ENCODE measurements at places on chromosomes 6 and 20.

GRCh38 chr6:150881911-150882481 is 16.5 kb downstream of the MTHFD1L start:
- no peak for DNase-seq

DNA sequence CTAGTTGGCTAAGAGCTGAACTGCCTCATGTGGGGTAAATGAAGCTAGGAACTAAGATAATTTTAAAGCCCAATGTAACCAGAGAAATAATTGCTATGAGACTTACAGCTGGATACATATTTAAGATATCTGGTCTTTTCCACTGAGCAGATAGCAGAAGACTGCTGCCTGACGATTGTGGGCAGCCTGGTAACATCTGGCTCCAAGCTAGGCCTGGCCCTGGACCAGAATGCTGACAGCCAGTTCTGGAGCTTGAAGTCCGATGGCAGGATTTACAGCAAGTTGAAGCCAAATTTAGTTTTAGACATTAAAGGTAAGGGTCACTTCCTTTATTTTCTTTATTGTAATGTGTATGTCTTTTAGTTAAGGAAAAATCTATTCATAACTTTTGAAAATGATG is 65.7 kb downstream of the RTN4IP1 start:
- DNase-seq, result no peak

DNA sequence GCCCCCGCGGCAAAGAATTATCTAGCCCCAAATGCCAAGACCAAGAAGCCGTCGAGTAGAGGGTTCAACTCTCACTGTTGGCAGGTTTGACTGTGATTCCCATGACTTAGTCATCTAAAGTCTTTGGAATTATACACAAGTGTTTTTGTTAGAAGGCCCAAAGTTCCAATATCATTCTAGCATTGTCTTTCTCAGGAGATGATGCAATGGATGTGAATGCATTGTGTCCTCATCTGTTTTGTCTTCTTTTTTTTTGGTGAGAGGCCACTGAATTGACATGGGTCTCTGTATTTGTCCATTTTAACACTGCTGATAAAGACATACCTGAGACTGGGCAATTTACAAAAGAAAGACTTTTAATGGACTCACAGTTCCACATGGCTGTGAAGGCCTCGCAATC is 290.5 kb upstream of the ZFP64 start:
- no peak for DNase-seq

GRCh38 chr6:158729906-158730540 is 80.2 kb downstream of the SYTL3 start:
- DNase-seq, result no peak

DNA sequence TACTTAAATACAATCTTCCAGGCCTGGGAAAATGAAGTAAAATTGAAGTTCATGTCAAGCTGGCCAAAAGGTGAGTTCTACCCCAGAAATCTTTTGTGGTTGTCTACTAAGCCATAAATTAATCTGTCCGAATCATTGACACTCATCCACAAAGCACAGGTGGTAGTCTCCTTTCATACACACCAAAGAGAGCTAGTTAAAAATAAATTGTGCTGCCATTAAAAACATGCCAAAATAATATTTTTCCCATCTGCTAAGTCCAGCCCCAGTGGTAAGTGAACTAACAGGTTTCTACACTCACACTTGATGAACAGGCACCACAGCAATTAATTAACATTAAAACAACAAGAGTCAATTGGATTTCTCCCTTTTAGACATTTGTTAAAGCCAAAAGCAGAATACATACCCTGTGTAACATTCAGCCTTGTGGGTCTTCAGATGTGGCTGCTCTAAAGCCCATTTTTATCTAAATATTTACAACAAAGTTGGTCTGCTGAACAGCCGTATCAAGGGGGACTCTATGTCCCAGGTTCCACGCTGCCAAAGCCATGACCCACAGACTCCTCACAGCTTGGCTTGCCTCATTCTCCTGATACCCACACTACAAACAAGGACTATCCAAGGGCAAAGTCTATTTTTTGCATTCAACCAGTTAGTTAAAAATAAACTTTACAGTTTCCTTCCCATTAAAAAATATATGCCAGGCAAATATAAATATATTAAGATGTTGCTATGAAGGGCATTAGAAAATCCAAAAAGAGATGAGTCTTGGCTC is 490.4 kb downstream of the BMP2 start:
- no peak for DNase-seq

DNA sequence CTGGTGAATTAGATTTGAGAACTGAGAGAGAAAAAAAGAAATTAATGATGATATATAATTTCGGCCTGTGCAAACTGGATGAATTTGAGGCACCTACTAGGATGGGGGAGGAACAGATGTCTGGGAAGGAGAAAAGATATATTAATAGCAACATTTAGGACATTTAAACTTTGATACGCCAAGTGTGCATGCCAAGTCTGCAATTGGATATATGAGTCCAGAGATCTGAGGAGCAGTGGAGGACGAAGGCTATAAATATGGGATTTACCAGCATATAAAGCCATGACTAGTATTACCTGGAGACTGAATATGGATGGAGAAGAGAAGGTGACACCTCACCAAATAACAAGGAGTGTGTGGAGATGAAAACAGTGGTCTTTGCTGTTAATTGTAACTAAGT is 272.6 kb upstream of the HSF2 start:
- DNase-seq, result no peak

DNA sequence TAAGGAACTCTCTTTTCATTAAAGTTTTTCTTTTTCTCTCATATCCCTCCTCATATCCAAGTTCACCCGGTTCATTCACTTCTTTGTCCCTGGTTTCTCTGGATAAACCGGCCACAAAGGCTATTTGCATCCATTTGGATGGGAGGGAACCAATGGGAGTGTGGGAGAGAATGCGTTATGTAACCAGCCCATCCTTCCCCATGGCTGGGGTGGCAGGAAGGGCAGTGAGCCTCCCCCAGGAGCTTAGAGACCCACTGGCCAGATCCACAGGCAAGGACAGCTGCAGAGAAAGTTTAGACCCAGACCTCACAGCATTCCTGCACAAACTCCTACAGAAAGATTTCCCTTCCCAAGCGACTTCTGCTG is 10.7 kb downstream of the CASS4 start:
- DNase-seq, result no peak

DNA sequence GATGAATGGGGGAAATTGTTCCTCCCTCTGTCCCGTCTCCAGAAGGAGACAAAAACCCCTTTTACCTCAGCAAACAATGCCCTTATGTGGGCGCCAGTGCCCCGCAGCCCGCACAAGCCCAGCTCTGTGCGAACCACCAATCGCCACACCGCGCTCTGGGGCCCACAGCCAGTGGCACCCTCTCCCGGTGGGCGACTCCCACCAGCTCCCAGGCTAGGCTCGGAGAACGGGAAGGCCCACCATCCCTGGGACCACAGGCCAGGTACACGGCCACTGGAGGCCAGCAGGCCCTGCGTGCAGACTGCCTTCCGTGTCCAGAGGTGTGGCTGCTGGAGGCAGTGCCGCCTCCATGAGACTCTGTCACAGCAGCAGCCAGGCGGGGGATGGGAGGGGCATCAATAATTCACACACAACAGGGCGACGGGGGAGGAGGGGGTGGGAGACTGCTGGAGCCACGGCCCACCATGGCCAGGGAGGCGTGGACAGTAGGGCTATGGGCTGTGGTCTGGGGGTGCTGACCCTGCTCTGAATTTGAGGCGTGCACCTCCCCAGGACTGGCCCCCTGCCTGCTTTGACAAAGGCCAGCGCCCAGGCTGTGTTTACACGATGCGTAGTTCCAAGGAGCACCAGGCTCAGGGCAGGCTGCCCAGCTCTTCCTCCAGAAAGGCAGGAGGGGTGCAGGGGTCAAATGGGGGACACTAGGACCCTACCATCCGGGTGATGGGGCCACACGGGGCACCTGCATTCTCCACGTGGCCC is 105.7 kb downstream of the ASXL1 start:
- no peak for DNase-seq

- no peak for DNase-seq
Measured at GRCh38 chr20:50425076-50425475, 85.1 kb upstream of the PTPN1 start.

DNA sequence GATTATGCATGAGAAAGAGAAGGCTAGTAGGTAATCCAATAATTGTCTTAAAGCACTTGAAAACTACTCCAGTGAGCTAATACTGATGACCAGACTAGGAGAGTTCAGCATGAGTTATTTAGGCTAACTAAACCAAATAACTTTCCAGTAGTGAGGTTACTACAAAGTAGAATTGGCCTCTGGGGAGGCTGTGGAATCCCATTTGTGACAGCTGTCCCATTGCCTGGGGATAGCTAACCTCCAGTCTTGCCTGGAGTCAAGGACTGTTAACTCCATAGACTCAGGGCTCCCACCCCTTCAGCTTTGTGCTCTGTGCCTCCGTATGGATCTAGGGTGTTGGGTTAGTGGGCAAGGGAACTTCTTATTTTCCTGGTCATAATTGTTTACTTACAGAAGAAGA is 51.0 kb downstream of the KCNQ5 start:
- DNase-seq, result no peak

DNA sequence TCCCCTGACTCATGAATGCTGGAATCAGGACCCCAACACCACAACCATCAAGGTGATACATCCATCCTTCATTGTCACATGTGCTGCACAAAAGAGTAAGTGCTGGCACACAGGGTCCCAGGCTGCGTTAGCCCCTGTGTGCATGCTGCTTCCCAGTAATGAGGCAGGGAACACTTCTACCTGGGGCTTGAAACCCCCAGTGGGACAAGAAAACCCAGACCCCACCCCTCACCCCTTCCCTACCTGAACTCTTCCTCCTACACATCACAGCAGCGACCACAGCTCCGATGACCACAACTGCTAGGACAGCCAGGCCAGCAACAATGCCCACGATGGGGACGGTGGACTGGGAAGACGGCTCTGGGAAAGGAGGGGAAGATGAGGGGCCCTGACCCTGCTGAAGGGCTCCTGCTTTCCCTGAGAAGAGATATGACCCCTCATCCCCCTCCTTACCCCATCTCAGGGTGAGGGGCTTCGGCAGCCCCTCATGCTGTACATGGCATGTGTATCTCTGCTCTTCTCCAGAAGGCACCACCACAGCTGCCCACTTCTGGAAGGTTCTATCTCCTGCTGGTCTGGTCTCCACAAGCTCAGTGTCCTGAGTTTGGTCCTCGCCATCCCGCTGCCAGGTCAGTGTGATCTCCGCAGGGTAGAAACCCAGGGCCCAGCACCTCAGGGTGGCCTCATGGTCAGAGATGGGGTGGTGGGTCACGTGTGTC is 2.0 kb downstream of the HLA-B start:
- peak; percentile 14 for DNase-seq

GRCh38 chr6:53313784-53314400 is 34.9 kb downstream of the ELOVL5 start:
- no peak for DNase-seq

GRCh38 chr6:14722001-14722562 is 523.8 kb upstream of the JARID2 start:
- DNase-seq, result no peak

GRCh38 chr6:111267764-111268333 is 180.5 kb downstream of the SLC16A10 start:
- no peak for DNase-seq

DNA sequence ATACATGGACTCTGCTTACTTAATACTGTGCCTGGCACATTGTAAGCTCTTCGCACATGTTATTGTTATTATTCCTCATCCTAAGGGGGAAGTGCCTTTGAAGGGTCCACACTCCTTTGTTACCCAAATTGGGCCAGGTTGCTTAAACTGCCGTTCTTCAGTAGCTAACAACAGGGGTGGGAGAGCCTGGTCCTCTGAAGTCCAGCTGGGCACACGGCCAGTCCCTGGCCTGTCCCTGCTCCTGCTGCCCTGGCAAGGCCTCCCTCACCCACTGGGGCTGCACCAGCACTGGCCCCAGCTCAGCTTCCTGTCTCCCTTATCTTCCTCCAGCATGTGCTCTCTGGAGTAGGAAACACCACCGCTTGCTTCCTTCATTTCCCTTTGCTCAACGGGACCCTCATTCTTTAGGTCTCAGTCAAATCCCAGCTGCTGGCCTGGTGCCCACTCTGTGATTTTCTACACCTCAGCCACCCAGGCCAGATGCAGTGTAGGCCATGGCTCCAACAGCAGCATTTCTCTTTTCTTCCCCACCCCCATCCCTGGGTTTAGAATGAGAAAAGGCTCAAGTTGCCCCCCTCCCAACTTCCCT is 5.5 kb upstream of the PROCR start:
- no peak for DNase-seq

- DNase-seq, result no peak
Measured at GRCh38 chr6:116016846-116017545, 43.7 kb downstream of the FRK start.

DNA sequence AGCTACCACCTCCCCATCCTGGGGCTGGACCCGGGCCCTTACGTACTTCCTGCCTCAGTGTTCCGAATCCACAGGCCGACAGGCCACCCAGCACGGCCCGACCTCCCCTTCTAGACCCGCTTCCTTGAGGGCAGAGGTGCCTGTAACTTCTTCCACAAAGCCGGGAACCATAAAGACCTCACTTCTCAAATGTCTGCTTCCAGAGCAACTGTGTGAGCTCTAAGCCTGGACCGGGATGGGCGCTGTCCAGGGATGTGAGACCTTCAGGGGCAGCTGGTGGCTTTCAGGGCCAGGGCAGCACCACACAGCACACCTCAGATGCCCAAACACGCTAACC is 9.3 kb downstream of the SLC2A4RG start:
- no peak for DNase-seq

DNA sequence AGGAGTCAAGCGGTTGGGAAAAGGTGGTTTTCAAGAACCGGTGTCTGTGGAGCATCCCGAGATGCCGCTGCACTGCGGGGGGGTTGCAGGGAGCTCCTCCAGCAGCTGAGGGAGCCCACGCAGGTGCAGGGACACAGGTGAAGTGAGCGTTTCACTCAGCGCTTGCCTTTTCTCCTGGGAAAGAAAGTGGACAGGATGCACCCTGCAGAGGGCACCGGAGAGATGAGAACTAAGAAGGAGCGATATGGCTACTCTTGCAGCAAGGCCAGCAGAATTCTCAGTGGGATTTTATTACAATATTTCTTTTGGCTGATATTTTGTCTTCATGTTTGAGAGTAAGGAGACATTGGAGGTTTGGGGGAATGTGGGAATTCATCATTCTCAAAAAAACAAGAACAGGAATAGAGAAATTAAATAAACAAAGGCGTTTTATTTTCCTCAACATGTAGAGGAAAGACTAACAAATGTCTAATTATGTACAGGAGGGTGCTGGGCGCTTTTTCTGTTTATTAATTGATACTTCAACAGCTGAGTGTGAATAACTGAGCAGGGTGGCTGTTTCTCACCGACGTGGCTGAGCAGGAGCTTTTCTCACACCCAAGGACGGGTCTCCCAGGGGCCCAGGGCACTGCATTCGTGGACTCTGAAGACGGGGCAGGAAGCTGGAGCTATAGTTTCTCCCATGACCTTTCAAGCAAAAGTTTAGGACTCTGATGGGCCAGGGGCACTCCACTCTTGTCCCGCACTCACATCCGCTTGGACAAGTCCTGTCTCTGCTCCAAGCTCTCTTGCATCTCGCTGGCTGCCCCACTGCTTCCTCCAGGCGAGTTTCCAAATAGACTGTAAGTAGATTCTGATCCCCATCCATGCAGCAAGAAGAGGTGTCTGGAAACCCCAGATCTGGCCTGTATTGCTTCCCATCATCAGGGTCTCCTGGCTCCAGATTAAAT is 176.1 kb downstream of the SMOC2 start:
- DNase-seq, result no peak

Measured in CD4-positive, alpha-beta T cell treated with Interleukin-17A for 4 hours (primary cell).